ENCODE measurements at places on chromosomes 2 and 18.

GRCh38 chr2:174833737-174834136, 69.5 kb upstream of the CHRNA1 start:
- DNase-seq = no peak

DNA sequence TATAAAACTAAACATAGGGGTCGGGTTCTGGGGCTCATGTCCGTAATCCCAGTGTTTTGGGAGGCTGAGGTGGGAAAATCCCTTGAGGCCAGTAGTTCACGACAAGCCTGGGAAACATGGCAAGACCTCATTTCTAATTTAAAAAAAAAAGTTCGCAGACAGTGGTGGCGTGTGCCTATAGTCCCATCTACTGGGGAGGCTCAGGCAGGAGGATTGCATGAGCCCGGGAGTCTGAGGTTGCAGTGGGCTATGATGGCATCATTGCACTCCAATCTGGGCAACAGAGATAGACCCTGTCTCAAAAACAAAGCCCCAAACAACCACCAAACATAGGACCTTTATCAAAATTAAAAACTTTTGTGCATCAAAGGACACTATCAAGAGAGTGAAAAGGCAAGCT, 9.8 kb upstream of the HAAO start:
- no peak for DNase-seq

DNA sequence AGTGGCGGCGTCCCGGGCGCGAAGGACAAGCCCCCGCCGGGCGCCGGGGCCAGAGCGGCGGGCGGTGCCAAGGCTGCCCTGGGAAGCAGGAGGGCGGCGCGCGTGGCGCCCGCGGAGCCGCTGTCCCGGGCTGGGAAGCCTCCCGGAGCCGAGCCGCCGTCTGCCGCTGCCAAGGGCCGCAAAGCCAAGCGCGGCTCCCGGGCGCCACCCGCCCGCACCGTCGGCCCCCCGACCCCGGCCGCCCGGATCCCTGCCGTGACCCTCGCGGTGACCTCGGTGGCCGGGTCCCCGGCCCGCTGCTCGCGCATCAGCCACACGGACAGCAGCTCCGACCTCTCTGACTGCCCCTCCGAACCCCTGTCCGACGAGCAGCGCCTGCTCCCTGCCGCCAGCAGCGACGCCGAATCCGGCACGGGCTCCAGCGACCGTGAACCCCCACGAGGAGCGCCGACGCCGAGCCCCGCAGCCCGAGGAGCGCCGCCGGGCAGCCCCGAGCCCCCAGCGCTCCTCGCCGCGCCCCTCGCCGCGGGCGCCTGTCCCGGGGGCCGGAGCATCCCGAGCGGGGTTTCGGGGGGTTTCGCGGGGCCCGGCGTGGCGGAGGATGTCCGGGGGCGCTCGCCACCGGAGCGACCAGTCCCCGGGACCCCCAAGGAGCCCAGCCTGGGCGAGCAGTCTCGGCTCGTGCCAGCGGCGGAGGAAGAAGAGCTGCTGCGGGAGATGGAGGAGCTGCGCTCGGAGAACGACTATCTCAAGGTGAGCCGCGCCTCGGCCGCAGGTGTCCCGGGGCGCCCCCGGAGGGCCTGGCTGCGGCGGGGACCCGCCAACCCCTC, 820 bp downstream of the MTCL1 start:
- no peak for DNase-seq

DNA sequence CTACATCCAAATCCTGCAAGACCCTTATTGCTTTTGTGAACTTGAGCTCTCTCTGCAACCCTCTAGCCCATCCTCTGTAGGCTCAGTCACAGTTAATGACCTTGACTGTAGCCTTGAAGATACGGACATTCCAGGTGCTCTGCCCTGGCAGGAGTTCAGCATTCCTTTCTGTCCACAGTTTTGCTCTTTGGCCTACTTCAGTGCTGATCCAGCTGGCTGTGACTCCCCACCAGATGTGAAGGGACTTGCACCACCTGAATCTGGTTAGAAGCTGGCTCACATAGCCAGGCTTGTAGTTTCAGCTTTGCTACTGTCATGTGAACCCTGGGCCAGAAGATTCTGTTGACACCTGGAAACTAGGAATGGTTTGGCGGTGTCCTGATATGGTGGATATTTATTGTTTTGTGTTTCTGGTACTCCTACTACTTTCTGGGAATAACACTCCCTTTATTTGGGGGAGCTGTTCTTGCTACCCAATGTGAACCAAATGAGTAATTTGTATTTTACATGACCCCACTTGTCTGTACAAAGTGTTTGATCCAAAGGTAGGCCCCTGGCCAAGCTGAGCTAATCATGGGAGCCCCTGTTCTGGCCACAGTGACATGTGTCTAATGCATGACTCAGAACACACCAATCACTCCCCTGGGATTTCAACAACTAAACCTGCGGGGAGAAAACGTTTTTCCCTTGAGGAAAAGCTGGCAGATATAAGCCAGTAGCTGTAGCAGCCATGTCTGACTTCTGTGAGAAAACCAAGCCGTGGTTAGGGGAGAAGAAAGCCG, 73.4 kb downstream of the CDCA7 start:
- DNase-seq = no peak

DNA sequence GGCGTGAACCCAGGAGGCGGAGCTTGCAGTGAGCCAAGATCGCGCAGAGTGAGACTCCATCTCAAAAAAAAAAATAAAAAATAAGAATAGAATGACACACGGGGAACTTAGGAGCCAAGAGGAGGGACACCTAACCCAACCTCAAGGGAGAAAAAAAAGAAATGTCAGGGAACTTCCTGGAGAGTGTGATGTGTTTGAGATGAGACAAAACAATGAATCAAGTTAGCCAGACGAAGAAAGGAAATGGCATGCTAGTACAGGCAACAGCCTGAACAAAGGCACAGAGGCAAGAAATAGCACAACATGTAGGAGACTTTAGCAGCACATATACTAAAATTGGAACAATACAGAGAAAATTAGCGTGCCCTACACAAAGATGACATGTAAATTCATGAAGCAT, 36.7 kb upstream of the PAPOLG start:
- no peak for DNase-seq

GRCh38 chr2:215397632-215398341, 38.1 kb downstream of the FN1 start:
- DNase-seq = no peak

DNA sequence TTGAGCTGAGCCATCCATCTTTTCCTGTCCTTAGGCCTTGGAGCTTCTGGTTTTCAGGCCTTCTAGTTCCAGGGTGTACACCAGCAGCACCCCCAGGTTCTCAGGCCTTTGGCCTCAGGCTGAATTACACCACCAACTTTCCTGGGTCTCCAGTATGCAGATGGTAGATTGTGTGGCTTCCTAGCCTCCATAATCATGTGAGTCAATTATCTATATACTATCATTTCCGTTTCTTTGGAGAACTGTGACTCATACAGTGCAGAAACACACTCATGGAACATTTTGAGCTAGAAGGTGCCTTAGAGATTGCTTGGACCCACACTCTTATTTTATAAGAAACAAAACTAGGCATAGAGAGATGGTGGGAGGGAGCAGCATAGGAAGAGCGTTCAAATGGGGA, 167.4 kb downstream of the NCK2 start:
- no peak for DNase-seq

DNA sequence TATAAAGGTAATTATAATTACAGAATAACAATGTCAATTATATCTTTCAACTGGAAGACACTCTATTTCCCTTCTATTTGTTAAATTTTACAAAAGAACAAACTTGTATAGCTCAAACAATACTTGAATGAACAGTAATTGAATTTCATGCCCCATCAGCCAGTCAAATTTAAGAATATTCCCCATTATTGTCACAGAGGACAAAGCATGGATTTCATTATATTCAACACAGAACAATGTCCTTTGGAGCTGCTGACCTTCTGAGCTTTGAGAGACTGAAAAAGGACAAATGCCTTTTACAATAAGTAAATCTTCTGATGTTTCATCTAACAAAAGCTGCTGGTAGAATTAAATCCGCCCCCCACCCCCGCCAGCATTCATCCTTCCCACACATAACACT, 187.5 kb upstream of the MC4R start:
- DNase-seq = no peak

- no peak for DNase-seq
These were observed 288.5 kb upstream of the SLC39A10 start for GRCh38 chr2:195368249-195369217.

GRCh38 chr2:144512891-144513351, 7.0 kb downstream of the ZEB2 start:
- DNase-seq = no peak

GRCh38 chr2:216773072-216773471, 77.7 kb upstream of the IGFBP5 start:
- no peak for DNase-seq

DNA sequence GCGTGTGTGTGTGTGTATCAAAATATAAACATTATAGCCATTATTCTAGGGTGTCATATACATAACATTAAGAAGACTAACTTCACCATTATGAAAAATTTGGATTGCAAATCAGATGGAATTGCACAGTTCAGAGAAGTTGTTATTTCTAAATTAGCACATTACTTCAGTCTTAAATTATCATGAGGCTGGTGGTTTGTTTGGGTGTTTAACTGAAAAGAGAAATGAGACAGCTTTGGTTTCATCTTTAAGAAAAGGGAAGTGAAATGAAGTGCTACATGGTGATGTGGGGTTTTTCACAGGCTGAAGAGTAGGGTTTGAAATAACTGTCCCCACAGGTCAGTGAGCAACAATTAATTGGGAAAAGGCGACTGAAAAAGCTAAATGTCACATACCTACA, 161.2 kb upstream of the XIRP2 start:
- no peak for DNase-seq
